ENCODE measurements at places on chromosomes 16 and 17.

GRCh38 chr17:49890077-49890821, 42.4 kb upstream of the TAC4 start:
- DNase-seq = no peak

DNA sequence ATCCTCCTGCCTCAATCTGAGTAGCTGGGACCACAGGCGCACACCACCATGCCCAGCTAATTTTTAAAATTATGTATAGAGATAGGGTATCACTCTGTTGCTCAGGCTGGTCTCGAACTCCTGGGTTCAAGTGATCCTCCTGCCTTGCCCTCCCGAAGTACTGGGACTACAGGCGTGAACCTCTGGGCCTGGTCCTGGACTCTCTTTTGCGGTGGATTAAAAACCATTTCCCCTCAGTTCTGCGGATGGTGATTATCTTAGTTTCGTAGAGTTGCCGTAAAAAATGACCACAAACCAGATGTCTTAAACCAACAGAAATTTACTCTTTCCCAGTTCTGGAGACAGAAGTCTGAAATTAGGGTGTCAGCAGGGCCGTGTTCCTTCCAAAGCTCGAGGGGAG, 28.8 kb downstream of the MGAT5B start:
- no peak for DNase-seq

DNA sequence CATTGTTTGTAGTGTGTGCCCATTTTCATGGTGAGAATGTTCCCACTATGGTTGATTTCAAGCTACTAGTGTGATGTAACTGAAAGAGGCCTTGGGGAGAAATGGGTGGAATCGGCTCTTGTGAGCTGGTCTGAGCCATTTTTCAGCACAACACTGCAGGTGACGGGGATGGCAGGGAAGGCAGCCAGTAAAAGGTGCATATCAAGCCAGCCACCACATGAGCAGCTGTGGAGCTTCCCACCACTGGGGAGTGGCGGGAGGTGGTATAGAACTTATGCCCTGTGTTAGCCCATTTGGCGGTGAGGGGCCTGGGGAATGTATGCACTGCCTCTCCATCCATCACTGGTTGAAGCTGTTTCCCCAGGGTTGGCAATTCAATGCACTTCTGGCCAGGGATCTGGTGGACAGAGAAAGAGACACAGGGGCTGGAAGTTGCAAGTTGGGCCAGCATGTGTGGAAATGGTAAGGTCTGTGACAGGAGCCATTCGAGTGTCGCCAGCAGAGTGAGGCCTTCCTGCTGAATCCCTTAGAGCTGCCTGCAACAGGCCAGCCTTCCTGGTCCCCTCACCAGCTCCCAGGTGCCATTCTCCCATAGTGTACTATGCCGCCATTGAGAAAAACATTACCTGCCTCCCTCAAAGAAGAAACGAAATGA, 31.7 kb upstream of the BRD7 start:
- DNase-seq = no peak

DNA sequence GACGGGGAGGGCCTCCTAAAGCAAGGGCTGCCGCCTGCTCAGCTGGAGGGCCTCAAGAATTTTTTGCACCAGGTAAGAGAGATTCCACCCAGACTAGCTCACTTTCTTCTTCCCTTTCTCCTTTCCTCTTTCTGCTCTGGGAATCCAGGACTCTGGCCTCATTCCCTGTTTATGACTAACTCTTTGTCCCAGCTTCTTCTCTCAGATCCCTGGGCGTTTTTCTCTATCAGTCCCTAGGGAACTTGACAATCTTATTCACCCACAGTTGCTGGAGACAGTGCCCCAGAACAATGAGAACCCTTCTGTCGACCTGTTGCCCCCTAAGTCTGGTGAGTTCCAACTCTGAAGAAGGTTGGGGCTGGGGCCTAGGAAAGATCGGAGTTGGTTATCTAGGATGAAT, 15.6 kb downstream of the CNTROB start:
- no peak for DNase-seq

DNA sequence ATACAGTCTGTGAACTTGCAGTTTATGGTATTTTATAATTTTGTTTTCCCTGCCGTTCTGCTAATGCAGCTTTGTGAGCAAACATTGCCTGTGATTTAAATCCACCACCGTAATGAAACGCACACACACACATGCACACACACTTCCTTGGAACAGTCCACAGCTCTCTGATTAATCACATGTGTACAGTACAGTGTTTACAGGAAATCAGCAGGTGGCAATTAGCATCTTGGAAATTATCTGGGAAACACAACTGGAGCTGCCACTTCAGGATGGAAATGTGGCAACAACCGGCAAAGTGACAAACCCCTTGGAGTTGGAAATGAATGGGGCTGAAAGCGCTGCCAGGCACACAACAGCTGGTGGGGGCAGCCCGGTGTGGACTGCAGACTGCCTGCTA, 12.9 kb upstream of the ZKSCAN2 start:
- no peak for DNase-seq

- no peak for DNase-seq
These were observed 44.9 kb upstream of the TANGO6 start for GRCh38 chr16:68798398-68798797.

DNA sequence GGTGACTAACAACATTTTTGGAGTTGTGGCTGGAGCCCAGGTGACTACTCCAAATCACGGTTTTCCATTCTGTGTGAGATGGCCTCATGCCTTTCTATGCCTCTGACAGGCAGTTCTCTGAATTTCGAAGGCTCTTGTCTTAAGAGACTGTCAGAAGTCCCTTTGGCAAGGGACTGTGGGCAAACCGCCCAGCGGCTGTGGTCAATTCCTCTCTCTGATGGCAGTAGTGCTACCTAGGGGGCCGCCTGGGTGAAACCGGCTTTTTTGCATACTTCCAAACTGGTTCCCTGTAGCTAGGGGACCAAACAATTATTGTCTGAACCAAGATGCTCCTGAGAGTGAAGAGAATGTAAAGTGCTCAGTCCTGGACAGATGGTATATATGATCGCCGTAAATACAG, 86.3 kb downstream of the SDR42E1 start:
- no peak for DNase-seq

DNA sequence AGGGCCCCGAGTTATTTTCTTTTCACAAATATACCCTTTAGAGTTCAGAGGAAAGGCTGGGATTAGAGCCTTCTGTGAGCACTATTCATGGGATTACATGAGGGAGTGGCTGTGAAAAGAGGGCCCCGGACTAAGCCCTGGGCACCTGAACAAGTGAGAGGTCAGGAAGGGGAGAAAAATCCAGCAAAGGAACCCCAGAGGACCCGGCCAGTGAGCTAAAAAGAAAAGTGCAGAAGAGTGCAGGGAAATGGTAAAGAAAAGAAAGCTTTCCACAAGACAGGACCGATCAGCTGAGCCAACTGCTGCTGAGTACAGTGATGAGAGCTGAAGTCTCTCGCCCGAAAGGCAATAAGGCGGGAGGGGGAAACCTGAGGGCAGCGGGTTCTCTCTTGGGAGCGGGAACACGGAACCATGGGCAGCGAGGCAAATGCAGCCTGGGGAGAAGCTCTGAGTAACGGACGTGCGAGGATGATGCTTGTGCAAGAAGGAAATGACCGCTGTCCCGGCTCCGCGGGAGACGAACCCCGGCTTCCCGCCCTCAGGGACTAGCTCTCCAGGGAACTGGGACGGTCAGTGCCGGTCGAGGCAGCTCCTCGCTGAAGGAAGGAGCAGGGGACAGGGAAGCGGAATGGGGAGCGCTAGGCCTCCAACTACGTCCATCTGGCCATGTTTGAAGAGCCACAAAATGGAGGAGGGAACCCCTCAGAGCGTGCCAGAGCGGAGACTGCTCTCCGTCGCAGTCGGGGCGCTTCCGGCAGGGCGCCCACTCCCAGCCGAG, 665 bp upstream of the ALDH3A2 start:
- DNase-seq = peak; percentile 3

DNA sequence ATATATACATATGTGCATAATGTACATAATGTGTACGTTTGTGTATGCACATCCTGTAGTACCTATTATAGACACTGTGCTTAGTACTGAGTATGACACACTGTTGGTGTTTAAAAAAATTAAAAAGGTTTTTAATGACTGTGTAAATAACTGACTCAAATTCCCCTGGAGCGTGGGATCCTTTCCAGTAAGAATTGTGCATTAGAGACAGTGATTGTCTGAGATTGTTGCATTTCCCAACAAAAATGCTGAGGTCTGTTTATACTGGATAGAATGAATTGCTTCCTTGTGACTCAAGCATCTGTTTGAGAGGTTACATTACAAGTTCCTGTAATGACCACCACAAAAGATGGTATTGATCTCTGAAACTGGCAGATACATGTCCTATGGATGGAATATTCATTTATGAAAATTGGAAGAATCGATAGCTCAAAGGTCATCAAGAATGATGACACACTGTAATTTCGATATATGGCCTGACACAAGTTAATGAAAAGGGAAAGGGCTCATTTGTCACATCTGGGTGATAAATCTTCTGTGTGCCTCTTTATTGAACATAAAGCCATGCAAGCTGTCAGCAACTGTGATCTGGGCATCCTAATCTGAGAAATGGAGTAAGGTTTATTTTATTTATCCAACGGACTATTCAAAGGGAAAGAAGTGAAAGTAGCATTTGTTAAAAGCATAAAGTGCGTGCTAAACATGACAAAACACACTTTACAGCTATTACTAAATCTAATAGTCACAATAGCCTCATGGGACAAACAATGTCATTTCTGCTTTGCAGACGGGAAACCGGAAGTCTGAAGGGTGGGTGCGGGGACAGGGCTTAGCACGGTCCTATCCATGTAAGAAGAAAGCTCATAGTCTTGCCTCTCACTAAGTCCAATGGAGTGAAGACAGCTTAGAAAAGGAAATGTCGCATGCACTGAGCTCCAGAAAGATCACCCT, 228.8 kb downstream of the CDH11 start:
- DNase-seq = no peak

Measured in activated CD8-positive, alpha-beta memory T cell treated with anti-CD3 and anti-CD28 coated beads for 4 hours (primary cell).